Sciatic nerve (tissue), 2 donors: ENCODE measurements at places on chromosomes 5 and 9.

DNA sequence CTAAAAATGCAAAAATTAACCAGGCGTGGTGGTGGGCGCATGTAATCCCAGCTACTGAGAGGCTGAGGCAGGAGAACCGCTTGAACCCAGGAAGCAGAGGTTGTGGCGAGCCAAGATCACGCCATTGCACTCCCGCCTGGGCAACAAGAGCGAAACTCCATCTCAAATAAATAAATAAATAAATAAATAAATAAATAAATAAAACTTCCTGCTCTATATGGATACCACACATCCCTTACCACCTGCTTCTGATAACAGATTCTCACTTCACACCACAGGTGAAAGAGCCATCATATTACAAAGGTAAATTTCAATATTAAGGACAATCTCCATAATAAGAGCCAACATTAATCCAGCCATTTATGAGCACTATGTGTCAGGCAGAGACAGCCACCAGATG, 9.4 kb upstream of the PWWP2A start:
- no peak for DNase-seq

- DNase-seq: no peak
These were observed 361.3 kb upstream of the PTGER4 start for GRCh38 chr5:40318395-40318794.

DNA sequence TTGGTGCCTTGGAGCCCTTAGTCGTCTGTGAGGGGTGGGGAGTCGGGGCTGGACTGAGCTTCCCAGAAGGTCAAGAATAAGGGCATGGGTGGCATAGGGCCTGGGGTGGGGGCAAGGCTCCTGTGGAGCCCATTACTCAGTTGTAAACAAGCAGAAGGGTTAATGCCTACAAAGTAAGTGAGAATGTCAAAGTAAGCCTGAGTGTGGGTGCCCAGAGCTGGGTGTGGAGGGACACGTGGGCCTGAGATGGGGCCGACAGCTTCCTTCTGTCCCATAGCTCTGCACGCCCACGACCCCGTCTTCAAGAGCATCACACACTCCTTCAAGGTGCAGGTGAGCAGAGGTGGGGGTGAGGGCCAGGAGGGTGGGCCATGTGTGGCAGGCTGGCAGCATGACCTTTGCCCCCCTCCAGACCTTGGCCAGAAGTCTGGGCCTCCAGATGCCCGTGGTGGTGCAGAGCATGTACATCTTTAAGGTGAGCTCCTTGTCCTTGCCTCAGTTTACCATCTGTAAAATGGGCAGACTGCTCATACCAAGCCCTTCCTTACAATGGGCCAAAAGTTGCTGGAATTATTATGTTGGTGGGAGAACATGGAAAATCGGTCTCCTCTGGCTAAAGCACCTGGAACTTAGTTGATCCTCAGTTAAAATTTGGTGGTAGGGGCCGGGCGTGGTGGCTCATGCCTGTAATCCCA, 11.1 kb downstream of the DOLK start:
- no peak for DNase-seq

- DNase-seq: no peak
These were observed 28.1 kb upstream of the PDCD1LG2 start for GRCh38 chr9:5482194-5482593.

DNA sequence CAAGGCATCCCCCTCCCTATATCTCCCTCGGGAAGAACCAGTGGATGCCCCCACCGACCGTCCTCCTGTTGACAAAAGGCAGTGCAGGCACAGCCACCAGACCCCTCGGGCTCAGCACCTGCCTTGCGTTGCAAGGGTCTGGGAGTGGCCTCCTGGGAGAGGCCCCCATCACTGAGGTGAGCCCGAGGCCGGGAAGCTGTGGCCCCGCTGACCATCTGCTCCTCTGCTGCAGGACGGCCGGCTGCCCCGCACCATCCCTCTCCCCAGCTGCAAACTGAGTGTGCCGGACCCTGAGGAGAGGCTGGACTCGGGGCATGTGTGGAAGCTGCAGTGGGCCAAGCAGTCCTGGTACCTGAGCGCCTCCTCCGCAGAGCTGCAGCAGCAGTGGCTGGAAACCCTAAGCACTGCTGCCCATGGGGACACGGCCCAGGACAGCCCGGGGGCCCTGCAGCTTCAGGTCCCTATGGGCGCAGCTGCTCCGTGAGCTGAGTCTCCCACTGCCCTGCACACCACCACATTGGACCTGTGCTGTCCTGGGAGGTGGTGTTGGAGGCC, 23.3 kb upstream of the SUSD3 start:
- DNase-seq: no peak

DNA sequence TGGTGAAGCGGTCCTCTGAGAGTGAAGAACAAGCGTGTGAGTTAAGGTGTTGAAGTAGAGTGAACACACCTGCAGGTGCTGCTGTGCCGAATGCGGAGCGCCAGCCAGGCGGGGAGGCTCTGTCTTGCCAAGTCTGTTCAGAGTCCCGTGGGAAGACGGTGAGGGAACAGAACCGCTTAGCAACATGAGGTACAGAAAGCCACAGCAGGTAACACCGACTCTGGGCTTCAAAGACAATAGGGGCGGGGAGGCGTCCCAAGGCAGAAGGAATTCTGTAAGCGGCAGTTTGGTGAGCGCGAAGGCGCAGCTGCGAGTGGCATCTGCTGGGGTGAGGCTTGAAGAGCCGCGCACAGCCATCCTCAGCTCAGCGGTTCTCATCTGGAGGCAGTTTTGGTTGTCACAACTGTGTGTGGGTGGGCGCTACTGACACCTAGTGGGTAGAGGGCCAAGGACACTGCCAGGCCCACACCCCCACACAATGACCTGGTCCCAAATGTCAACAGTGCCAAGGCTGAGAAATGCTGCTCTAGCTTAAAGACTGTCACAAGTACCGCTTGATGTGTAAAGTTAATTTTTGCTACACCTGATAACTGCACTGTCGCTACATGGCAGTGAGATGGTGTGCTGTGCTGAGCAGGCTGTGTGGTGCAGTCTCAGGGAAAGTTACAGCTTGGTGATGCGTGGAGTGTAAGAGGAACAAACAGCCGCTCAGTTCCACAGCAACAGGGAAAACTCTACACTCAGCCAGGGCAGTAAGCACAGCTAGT, 67.4 kb upstream of the TBC1D9B start:
- DNase-seq: no peak

DNA sequence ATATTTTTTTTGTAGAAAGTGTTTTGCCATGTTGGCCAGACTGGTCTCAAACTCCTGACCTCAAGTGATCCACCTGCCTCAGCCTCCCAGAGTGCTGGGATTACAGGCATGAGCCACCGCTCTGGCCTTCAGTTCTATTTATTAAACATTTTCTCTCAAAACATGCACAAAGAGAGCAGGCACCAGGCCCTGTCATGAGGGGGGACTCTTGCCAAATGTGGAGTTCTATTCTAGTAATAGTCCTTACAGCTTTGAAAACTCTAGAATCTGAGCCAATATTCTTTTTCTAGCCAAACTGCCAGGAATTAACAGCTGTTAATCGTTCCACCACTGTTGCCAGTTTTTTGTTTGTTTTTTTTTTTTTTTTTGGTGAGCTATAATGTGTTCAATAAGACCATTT, 124.6 kb downstream of the TARS1 start:
- DNase-seq: no peak

GRCh38 chr9:108356806-108357205, 499.0 kb downstream of the ACTL7B start:
- no peak for DNase-seq

DNA sequence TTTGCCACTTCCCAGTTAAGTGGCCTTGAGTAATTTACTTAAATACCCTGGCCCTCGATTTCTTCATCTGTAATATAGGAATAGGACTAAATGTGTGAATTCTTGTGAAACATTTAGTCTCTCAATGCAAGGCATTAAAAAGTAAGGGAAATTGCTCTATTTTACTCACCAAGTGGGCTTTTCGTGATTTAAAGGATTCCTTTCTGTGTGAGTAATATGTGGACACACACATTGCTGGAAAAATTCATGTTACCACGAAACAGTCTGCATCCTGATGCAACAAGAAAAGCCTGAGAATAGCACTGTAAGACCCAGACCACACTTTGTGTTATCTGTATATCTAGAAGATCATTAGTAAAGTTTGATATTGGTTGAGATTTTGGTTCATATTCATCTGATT, 1243.0 kb upstream of the CDH9 start:
- DNase-seq: no peak

GRCh38 chr5:78606241-78606640, 42.3 kb downstream of the LHFPL2 start:
- no peak for DNase-seq

DNA sequence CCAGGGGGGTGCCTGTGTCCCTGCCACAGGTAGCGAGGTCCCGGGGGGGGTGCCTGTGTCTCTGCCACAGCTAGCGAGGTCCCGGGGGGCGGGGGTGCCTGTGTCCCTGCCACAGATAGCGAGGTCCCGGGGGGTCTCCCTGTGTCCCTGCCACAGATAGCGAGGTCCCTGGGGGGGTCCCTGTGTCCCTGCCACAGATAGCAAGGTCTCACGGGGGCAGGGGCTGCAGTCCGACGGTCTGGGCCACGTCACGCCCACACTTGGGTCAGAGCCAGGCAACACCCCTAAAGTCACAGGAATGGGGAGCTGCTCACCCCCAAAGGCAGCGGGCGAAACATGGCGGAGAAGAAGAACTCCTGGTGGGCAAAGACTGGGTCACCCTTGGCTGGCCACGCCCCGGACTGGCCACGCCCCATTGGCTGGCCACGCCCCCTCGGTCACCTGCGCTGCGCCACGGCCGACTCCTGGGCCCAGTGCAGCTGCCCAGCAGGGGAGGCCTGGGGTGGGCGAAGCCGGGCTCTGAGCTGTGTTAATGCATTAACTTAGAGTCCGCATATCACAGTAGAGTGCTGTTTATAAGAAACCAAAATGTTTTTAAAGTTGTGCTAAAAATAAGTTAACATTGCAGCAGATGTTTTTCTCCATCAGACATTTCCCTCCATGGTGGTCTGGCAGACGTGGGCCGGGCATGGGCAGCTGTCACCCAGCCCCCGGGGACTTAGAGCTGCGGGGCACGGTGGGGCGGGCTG, 7.0 kb downstream of the NOXA1 start:
- DNase-seq: no peak

GRCh38 chr5:113020461-113021273, 44.1 kb downstream of the DCP2 start:
- no peak for DNase-seq

DNA sequence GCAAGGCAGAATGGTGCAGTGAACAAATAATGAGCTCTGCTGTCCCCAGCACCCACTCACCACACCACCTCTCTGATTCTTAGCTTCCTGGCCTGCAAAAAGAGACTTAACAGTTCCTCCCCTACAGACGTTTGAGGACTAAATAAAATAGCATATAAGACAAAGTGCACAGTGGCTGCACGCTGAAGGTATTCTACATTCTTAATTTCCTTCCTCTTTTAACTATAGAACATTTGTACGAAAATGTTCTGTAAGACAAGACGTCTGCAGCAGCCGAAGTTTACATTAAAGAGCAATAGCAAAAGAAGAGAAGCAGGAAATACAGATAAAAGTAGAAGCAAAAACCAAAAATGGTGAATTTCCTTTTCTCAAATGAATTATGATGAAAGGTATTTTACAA, 15.7 kb downstream of the FBN2 start:
- DNase-seq: no peak

DNA sequence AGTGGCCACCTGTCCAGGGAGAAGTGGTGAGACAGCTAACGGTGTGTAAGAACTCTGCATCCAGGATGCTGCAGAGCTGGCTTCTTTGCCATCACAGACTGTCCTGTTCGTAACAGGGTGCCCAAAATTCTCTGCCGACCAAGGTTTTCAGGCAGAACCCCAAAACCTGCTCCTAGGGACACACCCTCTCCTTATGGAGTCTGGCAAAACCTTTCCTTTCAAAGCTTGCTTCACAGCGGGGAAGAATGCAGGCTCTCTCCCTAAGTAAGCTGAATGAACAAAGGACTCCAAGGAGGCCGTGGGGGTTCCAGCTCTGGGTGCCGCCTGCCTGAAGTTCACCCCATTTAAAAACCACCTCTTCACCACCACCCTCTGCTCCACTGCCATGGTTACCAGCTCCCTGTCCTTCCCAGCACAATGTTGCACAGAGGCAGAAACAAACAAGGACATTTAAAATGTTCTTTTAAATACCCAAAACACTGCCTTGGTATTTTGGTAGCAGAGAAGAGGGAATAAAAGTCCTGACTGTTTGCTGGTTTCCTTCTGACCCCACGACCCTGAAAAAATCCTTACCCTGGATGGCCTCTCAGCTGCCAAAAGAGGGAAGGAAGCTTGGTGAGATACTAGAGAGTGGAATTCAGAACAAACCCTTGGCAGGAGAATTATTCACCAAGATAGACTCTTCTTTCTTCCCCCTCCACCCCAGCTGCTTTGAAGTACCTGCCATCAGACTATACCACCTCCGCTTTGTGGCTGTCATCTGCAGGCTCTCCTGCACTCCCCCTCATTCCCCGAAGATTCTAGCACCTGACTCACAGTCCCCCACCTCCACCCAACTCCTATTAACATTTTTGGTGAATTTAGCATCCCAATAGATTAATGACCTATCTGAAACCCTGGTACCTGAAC, 7.1 kb upstream of the KLF9 start:
- no peak for DNase-seq

- DNase-seq: no peak
These were observed 309.2 kb upstream of the EFNA5 start for GRCh38 chr5:107979900-107980299.

DNA sequence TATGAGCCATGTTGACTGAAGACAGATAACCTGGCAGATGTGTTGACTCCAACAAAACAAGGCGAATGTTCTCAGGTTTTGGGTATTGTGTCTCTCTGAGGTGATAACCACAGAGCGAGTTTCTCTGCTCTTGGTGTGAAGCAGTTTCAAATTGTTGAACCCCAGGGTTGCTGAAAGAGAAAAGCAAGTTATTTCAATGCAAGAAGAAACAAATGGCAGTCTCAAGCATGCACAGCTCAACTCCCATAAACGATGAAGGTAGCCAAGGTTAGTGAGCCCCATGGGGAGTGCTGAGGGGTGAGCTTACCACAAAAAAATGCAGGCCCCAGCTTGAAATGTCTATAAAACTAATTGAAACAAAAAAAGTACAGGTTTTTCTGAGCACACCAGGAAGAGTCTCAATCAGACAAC, 220.8 kb upstream of the DAPK1 start:
- no peak for DNase-seq

DNA sequence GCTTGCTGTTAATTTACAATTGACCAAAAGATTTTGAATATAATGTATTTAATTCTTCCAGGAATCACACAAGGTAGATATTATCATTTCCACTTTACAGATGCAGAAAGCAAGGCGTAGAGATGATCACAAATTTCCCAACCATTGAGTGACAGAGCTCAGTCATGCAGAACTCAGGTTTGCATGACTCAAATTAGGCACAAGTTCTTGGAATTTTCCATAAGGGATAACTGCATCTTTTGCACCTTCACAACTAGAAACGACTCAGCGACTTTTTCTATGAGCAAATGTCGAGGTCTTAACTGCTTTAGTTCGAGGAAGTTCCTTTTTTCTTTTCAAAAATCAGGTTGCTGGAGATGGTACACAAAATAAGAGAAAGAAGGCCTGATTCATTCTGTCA, 265.5 kb upstream of the PAPPA start:
- no peak for DNase-seq

DNA sequence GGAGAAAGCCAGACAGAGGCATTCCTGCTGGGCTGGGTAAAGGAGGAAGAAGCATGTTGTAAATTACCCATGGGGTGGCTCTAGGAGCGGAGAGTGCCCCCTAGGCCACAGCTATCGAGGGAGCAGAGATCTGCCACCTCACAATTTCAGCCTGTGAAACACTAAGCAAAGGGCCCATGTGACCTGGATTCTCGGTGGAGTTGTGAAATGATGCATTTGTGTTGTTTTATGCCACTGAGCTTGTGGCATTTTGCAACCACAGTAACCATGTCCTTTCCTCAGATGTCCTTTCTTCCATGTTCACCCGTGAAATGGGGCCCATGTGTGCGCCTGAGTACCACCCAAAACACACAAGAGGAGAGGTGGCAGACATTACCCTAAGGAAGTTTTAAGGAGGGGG, 159.3 kb downstream of the SYK start:
- no peak for DNase-seq
